ENCODE measurements at places on chromosomes 11 and 22.

DNA sequence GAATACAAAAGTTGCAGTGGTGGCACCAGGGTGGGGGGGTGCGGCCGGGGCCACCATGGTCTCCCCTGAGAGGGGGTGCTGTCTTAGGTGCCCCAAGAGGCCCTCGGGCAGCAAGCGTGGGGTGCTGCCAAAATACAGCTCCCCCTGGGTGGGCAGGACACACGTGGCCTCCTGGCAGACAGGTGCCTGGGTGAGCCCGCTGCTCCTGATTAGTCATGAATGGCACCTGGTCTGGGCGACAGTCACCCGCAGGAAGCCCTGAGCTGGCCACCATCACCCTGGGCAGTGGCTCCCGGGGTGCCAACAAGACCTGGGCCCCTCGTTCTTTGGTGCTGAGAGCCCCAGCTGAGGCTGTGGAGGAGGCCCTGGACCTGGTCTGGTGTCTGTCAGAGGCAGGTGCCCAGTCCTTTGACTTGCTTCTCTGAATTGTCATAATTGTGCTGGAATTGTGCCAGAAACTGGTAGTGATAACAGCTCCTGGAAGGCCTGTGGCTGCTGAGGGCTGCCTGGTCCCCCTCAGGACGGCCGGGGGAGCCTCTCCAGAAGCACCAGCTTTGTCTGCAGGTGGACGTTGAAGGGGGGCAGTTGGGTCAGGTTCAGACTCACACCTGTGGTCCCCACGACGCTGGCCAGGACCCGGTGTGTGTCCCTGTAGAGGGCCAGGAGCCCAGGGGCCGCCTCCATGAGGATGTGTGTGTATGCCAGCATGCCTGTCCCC, 14.8 kb downstream of the ALG12 start:
- peaks cover 4% of the 10 kb centered on the region for H3K36me3 ChIP-seq
- H3K27ac ChIP-seq = no peak overlapping the region
- DNase-seq = peak; percentile 61

GRCh38 chr11:16781936-16782919, 43.8 kb downstream of the C11orf58 start:
- DNase-seq = no peak
- no peaks in the 10 kb centered on the region for H3K4me1 ChIP-seq
- H3K36me3 ChIP-seq = peaks cover 10% of the 10 kb centered on the region
- no peaks in the 10 kb centered on the region for H3K27me3 ChIP-seq
- H3K27ac ChIP-seq = no peak overlapping the region

DNA sequence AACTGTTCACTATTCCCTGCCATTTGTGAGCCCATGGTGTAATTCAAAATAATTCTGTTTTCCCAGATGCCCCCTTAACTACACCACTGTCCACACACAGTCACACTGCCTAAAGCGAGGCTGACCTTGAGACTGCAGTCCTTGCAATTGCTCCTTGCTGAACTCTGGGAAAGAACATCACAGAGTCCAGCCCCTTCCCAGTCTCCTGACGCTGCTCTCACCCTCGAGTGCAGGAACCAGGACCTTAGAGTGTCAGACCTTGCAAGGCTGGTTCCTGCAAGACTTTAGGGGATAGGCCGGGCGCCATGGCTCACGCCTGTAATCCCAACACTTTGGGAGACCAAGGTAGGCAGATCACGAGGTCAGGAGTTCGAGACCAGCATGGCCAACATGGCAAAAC, 33.6 kb downstream of the AHNAK start:
- no peaks in the 10 kb centered on the region for H3K36me3 ChIP-seq
- H3K4me3 ChIP-seq = no peak overlapping the region
- H3K4me1 ChIP-seq = peaks cover 4% of the 10 kb centered on the region
- H3K27me3 ChIP-seq = no peaks in the 10 kb centered on the region

DNA sequence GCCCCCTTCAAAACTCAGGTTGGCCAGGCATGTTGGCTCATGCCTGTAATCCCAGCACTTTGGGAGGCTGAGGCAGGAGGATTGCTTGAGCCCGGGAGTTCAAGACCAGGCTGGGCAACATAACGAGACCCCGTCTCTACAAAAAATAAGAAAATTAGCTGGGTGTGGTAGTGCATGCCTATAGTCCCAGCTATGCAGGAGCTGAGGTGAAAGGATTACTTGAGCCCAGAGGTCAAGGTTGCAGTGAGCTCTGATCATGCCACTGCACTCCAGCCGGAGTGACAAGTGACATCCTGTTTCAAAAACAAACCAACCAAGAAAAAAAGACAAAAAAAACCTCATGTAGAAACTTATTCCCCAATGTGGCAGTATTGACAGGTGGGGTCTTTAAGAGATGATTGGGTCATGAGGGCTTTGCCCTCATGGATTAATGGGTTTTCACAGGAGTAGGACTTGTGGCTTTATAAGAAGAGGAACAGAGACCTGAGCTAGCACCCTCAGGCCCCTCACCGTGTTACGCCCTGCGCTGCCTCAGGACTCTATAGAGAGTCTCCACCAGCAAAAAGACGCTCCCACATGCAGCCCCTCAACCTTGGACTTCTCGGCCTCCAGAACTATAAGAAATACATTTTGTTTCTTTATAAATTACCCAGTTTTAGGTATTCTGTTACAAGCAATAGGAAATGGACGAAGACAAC, 22.3 kb downstream of the LAYN start:
- H3K27ac ChIP-seq = no peak overlapping the region
- H3K27me3 ChIP-seq = peaks cover 4% of the 10 kb centered on the region
- no peak for DNase-seq
- H3K4me3 ChIP-seq = no peak overlapping the region
- no peaks in the 10 kb centered on the region for H3K36me3 ChIP-seq
- H3K4me1 ChIP-seq = no peaks in the 10 kb centered on the region

- H3K27me3 ChIP-seq = no peaks in the 10 kb centered on the region
- no peaks in the 10 kb centered on the region for H3K4me1 ChIP-seq
- H3K27ac ChIP-seq = no peak overlapping the region
- no peak for DNase-seq
Observed at GRCh38 chr11:33437529-33437928, 180.3 kb downstream of the HIPK3 start.

GRCh38 chr11:47388697-47389576, 10.6 kb upstream of the SPI1 start:
- no peak overlapping the region for H3K27ac ChIP-seq
- H3K4me1 ChIP-seq = peaks cover 15% of the 10 kb centered on the region
- no peak for DNase-seq
- H3K27me3 ChIP-seq = no peaks in the 10 kb centered on the region
- no peaks in the 10 kb centered on the region for H3K36me3 ChIP-seq

DNA sequence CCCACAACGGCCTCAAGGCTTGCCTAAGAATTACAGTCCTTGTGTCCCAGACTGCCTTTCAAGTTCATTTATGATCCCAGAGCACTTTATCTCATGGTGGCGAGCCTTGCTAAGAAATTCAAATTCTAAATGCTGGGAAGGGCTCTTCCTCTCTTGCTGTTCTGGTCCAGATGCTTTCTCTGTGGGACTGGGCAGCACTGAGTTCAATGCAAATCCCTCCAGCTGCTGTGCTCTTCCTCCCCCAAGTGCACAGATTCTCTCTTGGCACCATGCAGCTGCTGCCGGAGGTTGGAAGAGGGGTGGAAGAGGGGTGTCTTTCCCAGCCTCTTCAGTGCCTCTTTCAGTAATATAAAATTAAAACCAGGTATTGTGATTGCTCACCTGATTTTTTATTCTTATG, 828.0 kb downstream of the DLG2 start:
- H3K27me3 ChIP-seq = no peaks in the 10 kb centered on the region
- no peaks in the 10 kb centered on the region for H3K4me1 ChIP-seq
- no peak for DNase-seq
- H3K4me3 ChIP-seq = no peak overlapping the region

- no peaks in the 10 kb centered on the region for H3K27me3 ChIP-seq
- H3K4me1 ChIP-seq = no peaks in the 10 kb centered on the region
- H3K36me3 ChIP-seq = no peaks in the 10 kb centered on the region
- H3K27ac ChIP-seq = no peak overlapping the region
- no peak overlapping the region for H3K4me3 ChIP-seq
Observed at GRCh38 chr11:27754035-27755017, 54.1 kb upstream of the BDNF start.

- peaks cover 36% of the 10 kb centered on the region for H3K4me1 ChIP-seq
- H3K36me3 ChIP-seq = no peaks in the 10 kb centered on the region
- H3K4me3 ChIP-seq = no peak overlapping the region
- H3K27me3 ChIP-seq = no peaks in the 10 kb centered on the region
- H3K27ac ChIP-seq = peak overlapping the region; percentile 18
Observed at GRCh38 chr11:34204396-34205279, 99.2 kb downstream of the NAT10 start.

DNA sequence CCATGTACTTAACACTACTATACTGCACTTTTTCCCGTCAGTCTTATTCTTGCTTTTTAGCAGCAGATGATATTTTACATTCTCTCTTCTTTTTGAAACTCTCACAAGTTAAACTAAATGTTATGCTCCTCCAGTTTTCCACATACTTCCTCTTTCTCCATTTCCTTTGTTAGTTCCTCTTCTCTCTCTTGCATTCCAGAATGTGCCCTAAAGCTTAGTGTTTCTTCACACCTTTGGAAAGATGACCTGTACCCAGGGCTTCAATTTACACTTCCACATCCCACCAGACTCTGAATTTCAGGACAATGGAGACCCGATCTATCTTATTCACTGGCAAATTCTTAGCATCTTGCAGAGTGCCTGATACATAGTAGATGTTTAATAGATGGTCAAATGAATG, 51.8 kb downstream of the APIP start:
- H3K27me3 ChIP-seq = no peaks in the 10 kb centered on the region
- H3K4me3 ChIP-seq = no peak overlapping the region
- no peaks in the 10 kb centered on the region for H3K36me3 ChIP-seq
- DNase-seq = no peak
- H3K27ac ChIP-seq = no peak overlapping the region
- H3K4me1 ChIP-seq = peaks cover 3% of the 10 kb centered on the region

DNA sequence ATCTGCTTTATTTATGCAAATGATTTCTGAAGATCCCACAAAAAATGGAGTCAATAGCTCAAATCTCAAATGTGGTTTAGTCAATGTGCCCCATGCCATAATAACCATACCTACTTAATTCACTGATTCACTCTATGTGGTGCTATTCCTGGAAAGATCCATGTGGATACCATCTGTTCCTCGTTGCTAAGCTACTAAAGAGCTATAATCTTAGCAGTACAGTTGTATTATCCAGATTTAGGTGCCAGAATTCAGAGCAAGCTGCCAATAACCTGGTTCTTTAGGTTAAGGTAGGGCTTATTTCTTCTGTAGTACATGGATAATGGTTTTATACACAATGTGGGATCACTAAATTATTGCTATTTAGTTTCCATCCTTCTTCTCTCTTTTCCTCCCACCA, 974.7 kb upstream of the CCDC90B start:
- H3K36me3 ChIP-seq = no peaks in the 10 kb centered on the region
- DNase-seq = no peak
- no peak overlapping the region for H3K27ac ChIP-seq
- H3K27me3 ChIP-seq = no peaks in the 10 kb centered on the region
- no peak overlapping the region for H3K4me3 ChIP-seq
- H3K4me1 ChIP-seq = no peaks in the 10 kb centered on the region

GRCh38 chr11:9259981-9260837, 4.9 kb downstream of the DENND5A start:
- H3K36me3 ChIP-seq = peaks cover 4% of the 10 kb centered on the region
- no peak overlapping the region for H3K27ac ChIP-seq

- no peaks in the 10 kb centered on the region for H3K36me3 ChIP-seq
- peak; percentile 74 for DNase-seq
- H3K27ac ChIP-seq = peak within 1 kb of the TSS; percentile 100
- peaks cover 11% of the 10 kb centered on the region for H3K4me1 ChIP-seq
- peak within 1 kb of the TSS; percentile 94 for H3K4me3 ChIP-seq
Observed at GRCh38 chr11:68213135-68213515, at the start of gene KMT5B. Gene KMT5B (minus strand): TSS chr11:68213296. CDS start chr11:68190076, 23,220 bp downstream.

DNA sequence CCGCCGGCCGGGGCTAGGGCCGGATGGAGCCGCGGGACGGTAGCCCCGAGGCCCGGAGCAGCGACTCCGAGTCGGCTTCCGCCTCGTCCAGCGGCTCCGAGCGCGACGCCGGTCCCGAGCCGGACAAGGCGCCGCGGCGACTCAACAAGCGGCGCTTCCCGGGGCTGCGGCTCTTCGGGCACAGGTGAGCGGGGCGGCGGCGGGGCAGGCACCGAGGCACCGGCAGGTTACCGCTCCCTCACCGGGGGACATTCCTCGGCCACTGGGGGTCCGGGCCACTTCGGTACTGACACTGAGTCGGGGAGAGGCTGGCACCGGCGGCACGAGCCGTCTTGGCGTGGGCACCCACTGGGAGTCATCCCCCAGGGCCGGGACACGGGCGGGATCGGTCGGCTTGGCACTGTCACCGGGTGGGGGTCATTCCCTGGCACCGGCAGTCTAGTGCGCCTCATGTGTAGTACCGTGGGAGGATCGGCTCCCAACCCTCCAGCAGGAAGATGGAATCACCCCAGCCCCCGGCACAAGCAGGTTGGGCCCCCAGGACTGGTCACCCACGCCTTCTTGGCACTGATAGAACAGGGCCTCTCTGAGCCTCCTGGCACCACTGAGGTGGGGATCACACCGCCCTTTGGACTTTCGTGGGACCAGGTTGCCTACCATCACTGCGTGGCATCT, 511 bp downstream of the DGKZ start:
- H3K36me3 ChIP-seq = no peaks in the 10 kb centered on the region
- no peak for DNase-seq
- H3K4me3 ChIP-seq = peak overlapping the region; percentile 97
- H3K27ac ChIP-seq = no peak overlapping the region

All from cardiac muscle cell (in vitro differentiated cells and primary cell).